ENCODE measurements at places on chromosomes 11 and 22.

- DNase-seq = no peak
Observed at GRCh38 chr11:134585666-134586610, 173.9 kb upstream of the B3GAT1 start.

DNA sequence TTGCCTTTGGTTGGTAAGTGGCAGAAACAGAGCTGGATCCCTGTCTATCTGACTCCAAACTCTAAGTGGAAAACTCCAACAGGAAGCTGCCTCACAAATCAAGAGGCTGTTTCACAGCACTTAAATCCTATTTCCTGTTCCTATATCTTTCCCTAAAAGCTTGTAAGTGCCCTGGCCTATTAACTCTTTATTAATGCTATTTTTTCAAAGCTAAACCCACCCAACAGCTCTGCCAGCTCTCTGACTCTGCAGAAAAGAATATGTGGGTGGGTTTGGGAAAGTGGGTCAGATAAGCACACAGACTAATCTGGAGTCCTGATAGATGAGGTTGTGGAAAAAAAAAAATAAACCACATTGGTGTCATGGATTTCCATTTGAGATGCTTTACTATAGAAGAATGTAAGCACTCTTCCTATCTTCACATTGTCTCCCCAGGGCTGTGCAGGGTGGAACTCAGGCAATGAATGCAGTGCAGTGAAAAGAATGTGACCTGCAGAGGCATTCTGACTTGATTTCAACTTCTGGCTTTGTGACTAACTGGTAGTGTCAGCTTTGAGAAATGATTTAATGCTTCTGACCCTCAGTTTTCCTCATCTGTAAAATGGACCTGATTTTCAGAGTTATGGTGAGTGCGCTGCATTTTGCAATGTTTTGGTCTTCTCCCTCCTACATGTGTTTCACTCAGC lies 125.6 kb downstream of the AASDHPPT start:
- no peak for DNase-seq

- no peak for DNase-seq
Observed at GRCh38 chr11:100546714-100547113, 140.4 kb upstream of the ARHGAP42 start.

DNA sequence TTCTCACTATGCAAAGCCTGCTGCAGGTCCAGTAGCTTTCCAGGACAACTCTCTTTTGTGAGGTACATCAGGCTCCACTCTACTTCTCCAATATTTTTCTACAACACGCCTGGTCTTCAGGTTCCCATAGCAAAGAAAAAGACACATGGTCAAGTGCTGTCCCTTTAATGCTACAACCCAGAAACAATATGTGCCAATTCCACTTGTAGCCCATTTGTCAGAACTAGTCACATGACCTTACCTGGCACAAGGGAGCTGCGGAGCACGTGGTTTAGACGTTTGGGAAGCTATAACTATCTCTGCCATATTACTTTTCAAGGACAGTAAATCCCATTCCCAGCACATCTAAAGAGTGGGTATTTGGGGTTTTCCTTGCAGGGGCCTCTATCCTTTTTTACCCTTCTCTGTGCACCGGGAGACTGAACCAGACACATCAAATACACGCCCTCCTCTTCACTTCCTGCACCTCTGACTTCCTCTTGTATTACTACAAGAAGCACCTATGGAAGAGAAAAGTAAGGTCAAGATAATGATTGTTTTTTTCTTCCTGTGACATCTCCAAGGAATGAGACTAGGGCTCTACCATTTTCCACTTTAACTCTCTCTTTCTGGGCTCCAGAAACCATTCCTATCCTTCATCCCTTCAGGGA lies 237.6 kb downstream of the ETS1 start:
- DNase-seq = no peak

Data from T-helper 22 cell (primary cell).